ENCODE measurements at places on chromosomes 1 and 21.

- no peak for DNase-seq
Measured at GRCh38 chr1:165647970-165648369, 16.9 kb downstream of the MGST3 start.

- DNase-seq: no peak
Measured at GRCh38 chr1:151156515-151156819, at the start of gene TNFAIP8L2. Gene TNFAIP8L2, plus strand, starts transcription at chr1:151156649. Its CDS starts 2,049 bp downstream, at chr1:151158698.

DNA sequence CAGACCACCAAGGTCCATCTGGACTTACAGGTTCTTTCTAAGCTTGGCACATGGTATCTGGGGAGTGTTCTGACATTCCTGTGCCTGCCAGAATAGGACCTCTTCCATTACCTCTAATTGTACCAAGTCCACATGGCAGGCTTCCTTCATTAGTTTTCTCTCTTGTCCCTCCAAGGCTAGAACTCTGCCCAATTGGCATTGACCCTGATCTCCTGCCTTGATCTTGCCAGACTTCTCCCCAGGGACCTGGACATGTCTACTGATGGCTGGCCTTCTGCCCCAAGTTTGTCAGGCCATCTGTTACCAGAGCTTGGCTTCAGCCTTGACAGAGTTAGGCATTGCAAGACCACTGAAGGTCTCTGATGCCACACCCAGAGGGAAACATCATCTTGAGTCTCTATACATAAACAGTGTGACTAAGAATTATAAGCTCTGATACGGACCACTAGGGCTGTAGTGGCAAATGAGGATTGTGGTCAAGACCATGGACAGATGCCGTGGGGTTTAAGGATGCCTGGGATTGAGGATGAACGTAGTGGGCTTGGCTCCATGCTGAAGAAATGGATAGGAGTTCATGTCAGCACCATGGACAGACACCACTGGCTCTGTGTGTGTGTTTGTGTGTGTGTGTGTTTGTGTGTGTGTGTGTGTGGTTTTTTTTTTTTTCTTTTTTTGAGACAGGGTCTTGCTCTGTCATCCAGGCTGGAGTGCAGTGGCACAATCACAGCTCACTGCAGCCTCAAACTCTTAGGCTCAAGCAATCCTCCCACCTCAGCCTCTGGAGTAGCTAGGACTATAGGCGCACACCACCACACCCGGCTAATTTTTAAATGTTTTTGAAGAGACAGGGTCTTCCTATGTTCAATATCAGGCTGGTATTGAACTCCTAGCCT is 19.5 kb upstream of the PSMB2 start:
- no peak for DNase-seq

DNA sequence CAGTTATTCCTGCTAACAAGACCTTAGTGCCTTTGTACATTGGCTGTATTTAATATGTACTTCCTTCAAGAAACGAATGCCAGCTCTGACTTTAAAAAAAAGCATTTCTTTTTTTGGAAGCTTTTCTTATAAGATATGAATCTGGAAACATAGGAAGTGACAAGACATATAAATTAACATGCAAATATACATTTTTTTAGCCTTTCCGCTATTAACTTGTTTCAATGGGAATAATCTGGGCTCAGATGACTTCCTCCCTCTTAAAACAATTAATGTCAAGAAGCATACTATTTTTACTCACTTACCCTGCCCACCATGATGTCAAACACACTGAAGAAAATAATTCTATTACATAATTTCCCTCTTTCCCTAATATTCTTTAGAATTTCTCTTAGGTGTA is 1.4 kb downstream of the DENND1B start:
- no peak for DNase-seq

GRCh38 chr1:42427240-42427639 is 28.6 kb downstream of the ZMYND12 start:
- DNase-seq: no peak

DNA sequence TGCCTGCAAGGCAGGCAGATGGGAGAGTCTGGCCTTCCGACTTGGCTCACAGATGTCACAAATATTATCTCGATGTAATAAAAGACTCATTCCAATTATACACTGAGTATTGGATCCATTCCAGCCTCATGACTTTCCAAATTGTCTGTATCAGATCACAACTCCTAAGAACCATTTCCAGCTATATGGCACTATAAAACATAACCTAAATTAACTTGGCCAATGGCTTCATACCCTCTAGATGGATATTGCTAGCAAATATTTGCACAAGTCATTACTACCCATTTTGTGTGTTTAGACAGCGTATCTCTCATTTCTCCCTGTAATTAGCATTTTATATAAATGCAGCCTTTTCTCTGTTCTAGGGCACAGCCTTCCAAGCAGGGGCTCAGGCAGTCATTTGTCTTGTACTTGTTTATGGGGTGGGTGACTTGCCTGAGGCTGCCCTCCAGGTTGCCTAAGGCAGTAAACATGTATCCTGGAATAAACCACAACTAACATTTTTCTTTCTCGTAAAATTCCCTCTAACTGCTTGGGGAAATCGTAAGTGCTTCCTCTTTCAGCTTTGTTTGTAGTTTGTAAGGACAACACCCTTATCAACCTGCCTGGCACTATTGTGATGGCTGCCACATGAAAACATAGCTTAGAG is 70.6 kb upstream of the KCNJ6 start:
- DNase-seq: no peak

- no peak for DNase-seq
Measured at GRCh38 chr1:55781944-55782482, 566.8 kb upstream of the USP24 start.

- no peak for DNase-seq
Measured at GRCh38 chr1:47930210-47930840, 66.9 kb downstream of the TRABD2B start.

DNA sequence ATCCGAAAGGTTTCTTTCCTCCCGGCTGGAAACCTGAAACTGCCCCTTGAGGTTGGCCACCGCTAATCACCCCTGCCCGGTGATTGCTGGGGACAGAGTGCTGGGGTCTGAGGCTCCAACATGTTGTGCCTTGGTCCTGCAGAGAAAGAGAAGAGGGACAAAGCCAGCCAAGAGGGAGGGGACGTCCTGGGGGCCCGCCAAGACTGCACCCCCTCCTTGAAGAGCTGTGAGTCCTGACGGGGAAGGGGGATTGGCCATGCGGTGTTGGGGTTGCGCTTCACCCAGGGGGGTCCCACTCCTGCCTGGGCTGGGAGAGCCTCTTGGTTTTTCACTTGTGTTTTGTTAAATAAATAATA is 19.5 kb downstream of the LDLRAP1 start:
- no peak for DNase-seq

GRCh38 chr1:181124291-181124751 is 35.8 kb downstream of the IER5 start:
- DNase-seq: no peak

DNA sequence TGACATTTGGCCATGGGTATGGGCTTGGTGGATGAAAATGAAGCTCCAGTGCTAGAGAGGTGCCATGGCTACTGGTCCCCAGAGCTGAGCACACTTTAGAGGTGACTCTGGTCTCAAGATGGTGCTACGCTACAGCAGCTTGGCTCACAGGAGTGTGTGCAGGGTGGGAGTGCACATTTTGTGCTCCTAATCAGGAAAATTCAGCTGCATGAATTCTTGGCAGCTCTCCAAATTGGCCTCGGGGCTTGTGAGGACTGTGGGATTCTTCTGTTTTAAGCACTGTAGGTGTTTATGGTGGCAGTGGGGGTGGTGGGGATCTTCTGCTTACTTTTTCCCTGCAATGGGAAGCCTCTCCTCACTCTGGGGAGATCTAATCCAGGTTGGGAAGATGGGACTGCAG is 17.3 kb upstream of the TIPRL start:
- DNase-seq: no peak

DNA sequence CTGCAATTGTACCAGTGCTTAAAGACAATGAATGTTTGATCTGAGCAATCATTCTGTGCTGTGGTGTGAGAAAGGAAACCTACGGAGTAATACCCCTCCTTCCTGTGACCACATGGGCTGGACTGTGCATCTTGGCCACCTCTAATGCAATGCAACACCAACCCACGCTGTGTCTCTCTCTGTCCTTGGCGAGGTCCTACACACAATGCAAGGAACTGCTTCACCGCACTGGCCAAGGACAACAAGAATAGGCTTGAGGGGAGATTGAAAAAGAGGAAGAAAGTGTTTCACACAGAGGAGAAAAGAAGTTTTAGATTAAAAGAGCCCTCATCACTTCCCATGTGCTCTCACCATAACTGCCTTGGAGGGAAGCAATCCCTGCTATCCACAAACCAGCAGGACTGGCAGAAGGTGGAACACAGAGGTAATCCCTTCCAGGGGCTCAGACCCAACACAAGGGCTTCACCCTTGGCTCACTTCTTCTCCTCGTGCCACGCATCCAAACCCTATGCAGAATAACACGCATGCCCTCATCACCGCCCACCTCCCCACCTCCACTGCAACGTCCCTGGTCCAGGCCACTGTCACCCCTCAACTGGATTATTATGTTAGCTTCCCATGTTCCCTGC is 112.5 kb upstream of the ERG start:
- DNase-seq: no peak

GRCh38 chr1:77250126-77250525 is 30.9 kb upstream of the PIGK start:
- no peak for DNase-seq

DNA sequence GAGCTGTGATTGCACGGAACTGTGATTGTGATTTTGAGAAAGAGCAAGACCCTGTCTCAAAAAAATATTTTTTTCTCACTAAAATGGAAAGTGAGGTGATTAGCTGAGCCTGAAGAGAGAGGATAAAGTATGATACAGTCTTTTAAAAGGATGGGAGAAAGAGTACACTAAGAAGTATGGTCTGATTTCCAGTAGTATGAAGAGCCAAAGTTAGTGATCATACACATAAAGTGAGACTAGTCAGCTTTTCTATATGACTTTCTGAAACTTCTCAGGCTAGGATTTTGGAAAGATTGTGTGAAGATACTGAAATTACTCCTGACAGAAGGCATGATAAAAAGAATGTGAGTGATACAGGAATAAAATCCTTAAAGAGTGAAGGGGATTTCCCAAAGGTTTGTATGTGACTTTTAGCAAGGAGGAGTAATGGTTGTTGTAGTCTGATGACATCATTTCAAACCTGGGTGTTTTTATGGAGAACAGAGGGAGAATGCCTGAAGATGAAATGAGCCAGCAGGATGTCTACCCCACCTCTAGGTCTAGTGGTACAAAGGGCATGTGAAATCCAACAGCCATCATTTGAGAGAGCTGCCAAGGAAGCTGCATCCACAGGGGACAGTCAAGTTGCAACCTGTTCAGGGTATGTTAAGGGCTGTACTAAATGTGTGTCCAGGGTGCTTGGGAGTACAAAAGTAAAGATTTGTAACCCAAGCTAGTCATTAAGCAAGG is 157.7 kb downstream of the PIK3R3 start:
- no peak for DNase-seq

GRCh38 chr1:61092642-61093041 is 10.3 kb downstream of the NFIA start:
- no peak for DNase-seq

GRCh38 chr1:117017648-117018047 is 16.1 kb downstream of the CD101 start:
- DNase-seq: no peak

GRCh38 chr1:145871994-145872924 is 13.4 kb upstream of the PIAS3 start:
- no peak for DNase-seq

DNA sequence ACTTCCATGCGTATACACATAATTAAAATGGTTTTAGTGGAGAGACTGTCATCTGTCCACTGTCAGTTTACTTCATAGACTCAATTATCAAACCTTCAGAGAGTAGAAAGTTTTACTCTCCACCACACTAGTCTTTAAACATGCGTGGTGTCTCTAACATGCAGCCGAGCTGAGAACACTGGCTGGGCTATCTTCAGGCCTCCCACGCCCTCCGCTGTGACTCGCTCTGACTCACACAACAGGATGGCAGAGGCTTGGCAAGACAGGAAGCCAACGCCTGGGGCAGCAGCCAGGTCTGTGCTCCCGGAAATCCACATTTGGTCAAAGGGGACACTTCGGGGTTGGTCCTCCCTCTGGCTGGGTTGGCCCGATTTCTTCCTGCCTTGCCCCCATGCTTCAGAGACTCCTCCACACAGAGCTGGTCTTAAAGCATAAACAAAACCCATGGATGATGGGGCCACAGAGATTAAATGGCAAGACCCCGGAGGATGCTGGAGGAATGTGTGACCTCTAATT is 22.7 kb upstream of the IFNGR2 start:
- DNase-seq: peak; percentile 98

GRCh38 chr1:197327776-197328364 is 59.8 kb downstream of the CRB1 start:
- no peak for DNase-seq

GRCh38 chr1:19191811-19192210 is 18.3 kb downstream of the UBR4 start:
- DNase-seq: no peak

- DNase-seq: no peak
Measured at GRCh38 chr1:223299553-223299952, 64.4 kb downstream of the SUSD4 start.

GRCh38 chr1:215007880-215008279 is 74.7 kb upstream of the KCNK2 start:
- no peak for DNase-seq

All from ascending aorta (tissue), 2 donors.